ENCODE measurements at places on chromosomes 11 and 22.

GRCh38 chr11:76801225-76801624 is 18.1 kb downstream of the TSKU start:
- DNase-seq = no peak

- DNase-seq = no peak
These were observed 17.7 kb downstream of the PHLDB1 start for GRCh38 chr11:118625036-118625690.

- DNase-seq = no peak
These were observed 566.1 kb upstream of the LARGE1 start for GRCh38 chr22:34486381-34486780.

- no peak for DNase-seq
These were observed 86.8 kb downstream of the PTPRJ start for GRCh38 chr11:48066881-48067800.

DNA sequence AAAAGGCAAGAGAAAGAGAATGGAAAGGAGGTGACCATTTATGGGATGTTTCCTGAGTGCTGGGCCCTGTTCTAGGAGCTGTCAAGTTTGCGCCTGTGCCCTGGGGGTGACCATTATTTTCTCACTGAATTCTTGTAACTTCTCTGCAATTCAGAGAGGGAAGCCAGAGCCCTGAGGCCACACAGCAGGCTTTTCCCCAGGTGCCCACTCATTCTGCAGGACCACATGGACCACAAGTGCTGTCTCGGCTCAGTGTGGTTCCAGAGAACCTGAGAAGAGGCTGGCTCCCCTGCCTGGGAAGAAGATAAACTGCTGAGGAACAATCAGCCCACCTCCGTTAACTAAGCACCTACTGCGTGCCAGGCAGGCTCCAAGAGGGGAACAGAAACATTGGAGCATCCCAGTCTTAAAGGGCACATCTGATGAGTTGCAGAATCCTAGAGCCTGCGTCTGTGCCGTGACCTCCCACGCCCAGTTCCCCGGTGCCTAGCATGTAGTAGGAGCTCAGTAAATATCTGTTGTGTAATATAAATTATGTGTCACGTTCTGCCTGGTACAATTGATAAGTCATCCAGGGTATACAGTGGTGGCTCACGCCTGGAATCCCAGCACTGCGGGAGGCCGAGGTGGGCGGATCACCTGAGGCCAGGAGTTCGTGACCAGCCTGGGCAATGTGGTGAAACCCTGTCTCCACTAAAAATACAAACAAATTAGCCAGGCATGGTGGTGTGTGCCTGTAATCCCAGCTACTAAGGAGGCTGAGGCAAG is 31.6 kb upstream of the CRYBB3 start:
- no peak for DNase-seq

- no peak for DNase-seq
These were observed 58.0 kb downstream of the C11orf91 start for GRCh38 chr11:33642461-33643166.

DNA sequence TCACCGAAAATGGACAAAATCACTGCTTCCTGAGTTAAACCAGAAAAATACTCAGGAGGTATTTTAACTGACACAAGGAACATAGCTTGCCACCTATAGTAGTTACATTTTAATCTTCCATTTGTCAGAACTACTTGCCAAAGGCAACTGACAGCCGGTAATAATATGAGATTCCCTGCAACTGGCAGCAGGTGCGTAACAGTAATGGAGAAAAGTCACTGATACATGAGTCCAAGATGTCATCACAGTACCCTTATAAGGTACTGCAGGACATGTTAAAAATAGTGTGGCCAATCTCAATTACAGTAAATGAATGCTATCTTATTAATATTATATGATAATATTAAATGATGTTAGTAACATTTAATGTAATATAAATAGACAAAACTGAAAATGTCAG is 21.1 kb upstream of the ARHGAP32 start:
- no peak for DNase-seq

GRCh38 chr22:32204040-32204855 is 625 bp downstream of the RFPL2 start:
- DNase-seq = no peak

GRCh38 chr11:99432677-99433076 is 411.9 kb downstream of the CNTN5 start:
- DNase-seq = no peak

GRCh38 chr11:36631774-36632173 is 33.7 kb upstream of the RAG2 start:
- DNase-seq = no peak

DNA sequence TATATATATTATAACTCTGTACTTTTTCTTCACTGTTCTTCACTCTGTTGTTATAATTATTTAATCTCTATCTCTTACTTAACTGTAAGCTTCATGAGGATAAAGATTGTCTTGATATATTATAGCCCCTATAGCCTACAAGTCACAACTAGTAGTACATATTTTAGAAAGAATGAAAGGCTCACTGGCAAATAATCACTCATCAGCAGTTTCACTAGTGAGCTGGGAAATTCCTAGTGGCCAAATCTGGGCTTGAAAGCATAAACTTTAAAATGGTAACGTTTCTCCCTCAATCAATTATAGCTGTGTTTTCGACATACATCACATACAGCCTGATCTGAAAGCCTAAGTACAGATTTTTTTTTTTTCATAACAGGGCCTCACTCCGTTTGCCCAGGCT is 42.5 kb downstream of the CTSC start:
- DNase-seq = no peak

All from HTR-8/SVneo (cell line).